ENCODE measurements at places on chromosomes 1 and 21.

GRCh38 chr1:119250299-119250698, 109.8 kb upstream of the WARS2 start:
- no peak for DNase-seq

- DNase-seq, result no peak
These were observed 234.4 kb upstream of the KCNK2 start for GRCh38 chr1:214848101-214848500.

GRCh38 chr1:193486671-193487229, 300.3 kb upstream of the B3GALT2 start:
- DNase-seq, result no peak

DNA sequence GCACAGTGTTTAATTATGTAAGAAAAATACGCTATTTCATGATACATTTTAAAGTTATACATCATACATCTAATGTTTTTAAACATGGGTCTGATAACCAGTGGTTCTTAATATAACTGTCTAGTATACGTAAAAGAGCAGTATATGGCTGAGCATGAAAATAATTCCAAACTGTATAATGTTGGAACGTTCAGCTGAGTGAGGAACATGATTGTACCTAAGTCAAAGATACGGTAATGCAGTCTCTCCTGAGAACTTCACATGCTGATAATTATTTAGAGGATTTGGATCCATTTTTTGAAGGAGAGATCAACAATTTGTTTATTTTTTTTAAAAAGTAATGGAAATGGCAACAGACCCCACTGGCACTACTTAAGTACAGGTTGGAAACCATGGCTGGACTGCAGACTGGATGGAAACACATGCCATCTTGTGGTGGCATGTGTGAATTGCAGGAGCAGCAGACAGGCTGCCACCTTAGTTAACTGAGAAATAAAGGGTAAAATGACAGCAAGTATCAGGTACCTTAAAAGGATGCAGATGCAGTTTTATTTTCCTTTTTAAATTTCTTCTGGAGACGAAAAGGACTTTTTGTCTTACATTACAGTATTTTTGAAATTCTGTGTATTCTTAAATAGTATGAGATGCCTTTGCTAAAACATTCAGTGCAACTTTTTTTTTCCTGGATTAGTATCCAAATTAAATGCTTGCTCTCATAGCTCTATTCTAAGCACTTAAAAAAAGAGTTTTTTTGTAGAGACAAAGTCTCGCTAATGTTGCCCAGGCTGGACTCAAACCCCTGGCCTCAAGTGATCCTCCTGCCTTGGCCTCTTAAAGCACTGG, 73.8 kb downstream of the MTR start:
- no peak for DNase-seq

GRCh38 chr1:153470707-153471106, 10.3 kb upstream of the S100A7 start:
- DNase-seq, result no peak

DNA sequence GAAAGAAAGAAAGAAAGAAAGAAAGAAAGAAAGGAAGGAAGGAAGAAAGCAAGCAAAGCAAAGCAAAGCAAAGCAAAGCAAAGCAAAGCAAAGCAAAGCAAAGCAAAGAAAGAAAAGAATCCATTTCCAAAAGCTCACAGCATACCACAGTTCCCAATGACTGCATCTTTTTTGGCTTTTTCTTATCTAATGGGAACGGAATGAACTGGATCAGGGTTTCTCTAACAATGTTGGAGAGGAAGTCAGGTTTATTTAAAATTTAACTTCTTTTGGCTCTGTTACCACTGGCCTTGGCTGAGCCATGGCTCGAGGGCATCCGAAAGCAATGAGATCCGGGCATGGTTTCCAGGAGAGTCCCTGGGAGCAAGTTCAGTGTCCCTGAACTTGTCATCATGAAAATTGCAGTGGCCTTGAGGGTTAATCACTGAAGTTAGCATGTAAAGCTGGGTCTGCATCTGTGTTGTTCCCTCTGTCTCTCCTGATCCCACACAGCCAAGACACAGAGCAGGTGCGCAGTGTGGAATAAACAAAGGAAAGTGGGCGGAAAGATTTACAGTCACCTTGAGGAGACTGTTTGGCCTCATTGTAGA, 34.6 kb upstream of the CTPS1 start:
- DNase-seq, result no peak

DNA sequence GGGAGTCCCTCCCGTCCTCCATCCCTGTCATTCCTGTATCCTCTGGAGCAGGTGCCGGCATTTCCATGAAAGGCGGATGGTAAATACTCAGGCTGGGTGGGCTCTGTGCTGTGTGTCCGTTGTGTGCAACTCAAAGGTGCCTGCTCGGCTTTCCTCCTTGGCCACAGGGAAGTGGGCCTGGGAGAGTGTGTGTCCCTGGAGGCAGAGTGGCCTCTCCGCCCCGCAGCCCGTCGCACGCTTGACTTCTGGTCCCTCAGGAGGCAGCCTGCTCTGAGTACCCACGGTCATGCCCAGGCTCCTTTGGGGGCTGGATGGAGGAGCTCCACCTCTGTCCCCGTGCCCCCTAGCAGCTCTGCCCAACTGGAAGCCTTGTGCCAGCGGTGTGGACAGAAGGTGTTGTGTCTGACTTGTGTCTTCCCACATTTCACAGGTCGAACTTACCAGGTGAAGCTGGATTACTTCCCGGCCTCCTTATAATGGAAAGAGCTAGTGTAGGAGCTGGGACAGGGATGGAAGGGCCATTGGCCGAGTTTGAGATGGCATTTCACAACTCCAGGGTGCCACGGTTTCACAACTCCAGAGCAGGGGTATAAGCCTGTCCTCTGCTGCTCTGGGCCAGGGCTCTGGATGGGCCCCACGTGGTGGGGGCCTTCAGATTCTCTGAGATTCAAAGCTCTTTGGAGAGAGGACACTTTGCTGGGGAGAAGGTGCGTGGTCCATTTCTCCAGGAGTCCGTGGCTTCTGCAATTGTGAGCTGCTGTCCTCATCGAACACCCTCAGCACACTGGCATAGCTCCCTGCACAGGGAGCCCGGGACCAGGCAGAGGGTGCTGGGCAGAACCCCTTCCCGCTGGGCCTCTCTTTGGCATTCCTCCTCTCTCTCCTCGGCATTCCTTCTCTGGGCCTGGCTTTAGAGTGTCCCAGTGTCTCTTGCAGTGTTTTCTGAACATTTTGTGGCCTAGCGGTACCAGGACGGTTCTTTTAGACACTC, 152.7 kb upstream of the COL6A1 start:
- no peak for DNase-seq

DNA sequence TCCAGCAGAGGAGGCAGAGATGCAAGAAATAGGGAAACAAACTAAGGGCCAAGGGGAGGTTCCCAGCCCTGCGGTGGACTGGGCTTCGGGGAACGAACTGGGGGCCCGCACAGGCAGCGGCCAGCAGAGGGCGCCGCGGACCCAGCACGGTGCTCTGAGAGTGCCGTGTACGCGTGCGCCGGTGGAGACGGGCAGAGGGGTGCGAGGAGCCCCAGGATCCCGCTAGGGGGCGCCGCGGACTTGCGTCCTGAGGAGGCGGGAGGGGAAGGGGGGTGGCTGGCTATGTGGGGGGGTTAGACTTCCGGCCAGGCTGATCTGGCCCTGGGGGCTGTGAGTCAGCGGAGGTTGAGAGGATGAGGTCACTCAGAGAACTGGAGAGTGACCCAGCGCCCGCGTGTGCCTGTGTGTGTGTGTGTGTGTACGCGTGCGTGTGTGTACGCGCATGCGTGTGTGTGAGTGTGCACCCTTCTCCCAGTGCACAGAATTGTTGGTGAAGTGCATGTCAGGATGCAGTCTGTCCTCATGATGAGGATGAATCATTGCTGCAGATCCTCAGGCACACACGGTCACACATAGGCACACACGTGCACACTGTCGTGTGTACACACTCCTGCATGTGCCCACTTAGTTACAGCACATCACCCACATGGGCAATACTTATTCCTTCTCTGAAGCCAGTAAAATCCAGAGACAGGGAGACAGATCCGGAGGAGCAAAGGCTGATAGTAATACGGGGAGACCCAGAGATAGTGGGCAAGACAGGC, 17.0 kb downstream of the NES start:
- peak; percentile 89 for DNase-seq

DNA sequence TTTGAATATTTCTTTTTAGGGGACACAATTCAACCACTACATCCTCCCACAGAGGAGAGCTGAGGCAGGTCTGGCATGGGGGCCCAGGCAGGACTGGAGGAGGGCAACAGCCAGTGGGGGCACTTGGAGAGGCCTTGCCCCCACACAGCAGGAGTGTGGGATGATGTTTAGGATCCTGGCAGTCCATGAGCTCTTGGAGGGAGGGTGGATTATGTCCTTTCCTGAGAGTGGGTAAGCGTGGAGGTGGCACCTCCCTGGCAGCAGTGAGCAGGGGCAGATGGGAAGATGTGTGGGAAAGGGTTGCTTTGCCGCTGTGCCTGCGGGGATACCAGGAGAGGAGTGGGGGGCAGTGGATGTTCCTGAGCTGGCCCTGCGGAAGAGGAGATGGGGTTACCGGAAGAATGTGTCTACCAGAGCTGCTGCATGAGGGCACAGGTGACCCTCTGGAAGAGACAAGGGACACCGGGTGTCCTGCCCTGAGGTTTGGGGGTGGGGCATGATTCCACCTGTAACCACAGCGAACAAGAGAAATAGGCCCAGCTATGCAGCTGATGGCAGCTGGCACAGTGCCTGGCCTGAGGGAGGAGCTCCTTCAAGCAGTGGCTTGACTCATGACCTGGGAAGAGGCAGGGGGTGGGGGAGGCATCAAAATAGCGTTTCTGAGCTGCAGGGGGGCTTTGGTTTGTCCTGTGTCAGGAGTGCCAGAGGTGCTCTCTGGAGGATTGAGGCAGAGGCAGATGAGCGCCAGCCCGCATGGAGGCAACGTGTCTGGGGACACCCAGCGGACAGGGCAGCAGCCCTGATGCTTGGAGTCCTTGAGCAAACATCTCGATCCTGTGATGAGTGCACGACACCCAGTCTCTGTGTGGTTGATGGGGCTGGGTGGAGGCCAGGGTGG, 123.9 kb upstream of the TMPRSS2 start:
- no peak for DNase-seq

DNA sequence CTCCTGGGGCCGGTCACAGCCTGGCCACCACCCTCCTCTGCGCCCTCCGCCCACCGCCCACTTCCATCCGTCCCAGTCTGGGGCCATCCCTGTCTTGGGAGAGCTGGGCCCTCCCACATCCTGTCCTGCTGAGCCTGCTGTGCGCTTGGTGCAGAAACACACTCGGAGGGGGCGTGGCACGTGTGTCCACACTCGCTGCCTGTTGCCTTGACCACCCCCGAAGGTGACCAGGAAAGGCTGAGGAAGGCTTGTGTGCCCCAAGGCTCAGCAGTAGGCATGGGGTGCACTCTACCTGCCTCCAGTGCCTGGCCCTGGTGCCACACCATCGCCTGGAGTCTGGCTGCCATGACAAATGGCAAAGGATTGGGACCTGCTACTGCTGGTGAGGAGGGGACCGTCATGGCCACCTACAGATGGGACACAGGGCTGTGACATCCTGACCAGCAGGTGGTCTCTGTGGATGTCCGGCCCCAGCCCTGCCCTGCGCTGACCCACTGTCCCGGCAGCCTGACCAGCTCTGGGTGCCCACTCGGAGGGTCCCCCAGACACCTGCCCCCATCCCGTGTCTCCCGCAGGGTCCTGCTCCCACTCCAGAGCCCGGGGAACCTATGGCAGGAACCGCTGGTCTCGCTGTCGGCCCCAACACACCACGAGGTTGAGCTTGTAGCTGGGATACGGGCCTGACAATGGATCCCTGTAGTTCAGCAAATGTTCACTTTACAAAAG, 23.2 kb upstream of the PTTG1IP start:
- no peak for DNase-seq

GRCh38 chr21:42666925-42667324, 13.5 kb downstream of the PDE9A start:
- peak; percentile 63 for DNase-seq

- no peak for DNase-seq
These were observed 38.6 kb downstream of the GADD45A start for GRCh38 chr1:67723620-67724019.

- DNase-seq, result no peak
These were observed 91.5 kb downstream of the MRPL39 start for GRCh38 chr21:25515484-25516405.

DNA sequence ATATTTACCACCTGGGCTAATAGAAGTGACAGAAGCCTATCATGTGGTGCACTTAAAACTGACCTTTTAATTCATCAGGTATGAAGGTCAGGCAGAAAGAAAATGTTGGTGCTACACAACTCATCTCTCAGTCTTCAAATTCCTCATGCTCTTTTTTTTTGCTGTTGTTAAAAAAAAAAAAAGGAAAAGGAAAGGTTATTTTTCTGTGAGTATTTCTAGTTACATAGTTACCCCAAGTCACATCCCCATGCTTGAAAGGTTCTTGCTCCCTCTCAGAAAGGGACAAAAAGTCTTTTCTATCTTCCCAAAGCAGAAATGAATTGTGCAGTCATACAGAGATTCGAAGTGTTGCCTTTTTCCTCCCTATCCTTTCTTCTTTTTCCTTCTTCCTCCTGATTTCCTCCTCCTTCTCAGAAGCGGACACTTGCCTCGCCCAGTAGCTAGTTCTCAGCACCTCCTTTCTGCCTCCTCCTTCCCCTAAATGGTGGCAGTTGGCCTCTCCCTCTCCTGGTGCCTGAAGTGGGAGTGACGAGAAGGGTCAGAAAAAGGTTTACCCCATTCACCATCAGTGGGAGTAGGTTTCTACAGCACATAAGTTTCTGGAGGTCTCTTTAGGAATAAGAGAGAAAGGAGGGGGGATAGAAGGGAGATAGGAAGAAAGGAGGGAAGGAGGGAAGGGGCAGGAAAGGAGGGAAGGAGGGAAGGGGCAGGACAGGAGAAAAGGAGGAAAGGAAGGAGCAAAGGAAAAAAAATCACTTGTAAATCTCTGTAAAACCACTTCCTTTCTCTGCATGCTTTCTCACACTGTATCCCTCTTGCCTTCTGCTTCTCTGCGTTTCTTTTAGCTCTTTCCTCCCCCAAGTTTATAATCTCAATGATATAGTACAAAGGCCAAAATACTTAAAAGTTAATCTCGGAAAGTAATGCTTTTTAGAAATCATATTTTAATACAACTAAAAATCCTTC, 20.4 kb upstream of the C1orf105 start:
- DNase-seq, result no peak

GRCh38 chr1:5616366-5617178, 375.7 kb downstream of the NPHP4 start:
- DNase-seq, result no peak

- DNase-seq, result no peak
These were observed 332 bp downstream of the KCNJ6 start for GRCh38 chr21:37915941-37916309.

All from occipital lobe (tissue), 3 donors.